T-cell (primary cell): ENCODE measurements at places on chromosomes 3 and 15. TPM values are rescaled to one million over a fixed set of nuclear protein-coding genes. Genes with fewer than 3 reads are reported as not detected.

The ZMYND10 gene
- 6.1 TPM for total RNA-seq

The KCNH8 gene
- total RNA-seq = not detected

The RGMA gene
- 0.23 TPM for total RNA-seq

The GJD2 gene
- not detected for total RNA-seq

The USP3 gene
- total RNA-seq = 130 TPM

The MB21D2 gene
- 6.8 TPM for total RNA-seq

The CLDN18 gene
- not detected for total RNA-seq

The SV2B gene
- total RNA-seq = 0.03 TPM

The RASL12 gene
- 0.09 TPM for total RNA-seq

The P2RY14 gene
- total RNA-seq = 0.66 TPM

The GPR176 gene
- total RNA-seq = 0.30 TPM

The FBXO45 gene
- total RNA-seq = 8.2 TPM

The CYP11A1 gene
- not detected for total RNA-seq

The BFSP2 gene
- not detected for total RNA-seq

The SMCO1 gene
- total RNA-seq = not detected

The MLF1 gene
- 1.2 TPM for total RNA-seq

The CFAP92 gene
- total RNA-seq = 0.13 TPM

The MKRN2 gene
- 27.5 TPM for total RNA-seq

The UROC1 gene
- not detected for total RNA-seq

The HCN4 gene
- total RNA-seq = not detected

The LMAN1L gene
- total RNA-seq = 0.42 TPM

The KIF7 gene
- 0.22 TPM for total RNA-seq

The OR5K2 gene
- not detected for total RNA-seq

The EPHB3 gene
- 0.36 TPM for total RNA-seq

The SH2D7 gene
- total RNA-seq = not detected

The EXD1 gene
- total RNA-seq = not detected

The CHRFAM7A gene
- 1.1 TPM for total RNA-seq

The DUOXA2 gene
- not detected for total RNA-seq

The CCDC51 gene
- 6.4 TPM for total RNA-seq

The ARID3B gene
- 48.7 TPM for total RNA-seq

The SEMA3B gene
- 0.92 TPM for total RNA-seq

The UPK1B gene
- total RNA-seq = not detected
